ENCODE measurements at places on chromosomes 5 and 9.

- peak; percentile 14 for DNase-seq
Observed at GRCh38 chr5:62082370-62082801, 223.6 kb upstream of the KIF2A start.

DNA sequence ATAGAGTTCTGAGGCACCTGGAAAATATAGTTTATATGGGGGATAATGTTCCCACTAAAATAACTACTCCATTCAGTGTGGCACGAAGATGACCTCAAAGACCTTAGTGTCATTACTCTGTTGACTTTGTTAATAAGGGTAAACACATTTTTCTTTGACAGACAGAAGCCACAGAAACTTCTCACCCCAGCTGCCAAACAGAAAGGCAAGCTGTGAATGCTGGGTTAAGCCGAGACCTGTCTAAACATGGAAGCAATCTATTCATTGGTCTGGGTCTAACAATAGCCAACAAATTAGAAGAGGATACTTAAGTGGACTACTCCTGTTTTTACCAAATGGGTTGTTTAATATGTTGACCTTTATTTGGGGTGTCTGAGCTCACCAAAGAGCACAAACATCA lies 171.4 kb downstream of the TLE1 start:
- no peak for DNase-seq

- DNase-seq: no peak
Observed at GRCh38 chr5:150120617-150121447, 34.5 kb upstream of the CSF1R start.

GRCh38 chr5:34580983-34581382 lies 75.1 kb upstream of the RAI14 start:
- no peak for DNase-seq

DNA sequence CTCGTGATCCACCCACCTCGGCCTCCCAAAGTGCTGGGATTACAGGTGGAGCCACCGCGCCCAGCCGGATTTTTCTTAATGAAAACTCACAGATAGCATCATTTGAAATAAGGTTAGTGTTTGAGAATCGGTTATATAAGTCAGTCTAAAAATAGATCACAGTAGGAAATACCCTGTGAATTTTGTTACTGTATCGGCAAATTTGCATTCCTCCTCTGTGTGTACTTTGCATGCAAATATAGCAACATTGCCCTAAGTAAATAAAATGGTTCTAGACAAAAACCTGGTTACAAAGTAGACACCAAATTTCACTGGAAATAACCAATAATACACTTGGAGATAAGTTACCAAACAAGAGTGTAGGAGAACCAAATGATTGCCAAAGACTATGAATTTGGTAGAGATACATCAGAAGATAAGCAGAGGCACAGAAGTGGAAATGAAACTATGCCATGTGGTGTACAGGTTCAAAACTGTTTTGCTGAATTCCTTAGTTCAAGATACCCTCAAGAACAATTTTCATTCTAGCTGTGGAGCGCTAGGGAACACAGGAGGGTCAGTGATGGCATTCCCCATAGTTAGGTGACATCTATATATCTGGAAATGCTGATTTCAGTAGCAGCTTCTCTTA lies 58.1 kb downstream of the ICE1 start:
- no peak for DNase-seq

GRCh38 chr5:65771266-65771665 lies 49.3 kb downstream of the NLN start:
- no peak for DNase-seq

DNA sequence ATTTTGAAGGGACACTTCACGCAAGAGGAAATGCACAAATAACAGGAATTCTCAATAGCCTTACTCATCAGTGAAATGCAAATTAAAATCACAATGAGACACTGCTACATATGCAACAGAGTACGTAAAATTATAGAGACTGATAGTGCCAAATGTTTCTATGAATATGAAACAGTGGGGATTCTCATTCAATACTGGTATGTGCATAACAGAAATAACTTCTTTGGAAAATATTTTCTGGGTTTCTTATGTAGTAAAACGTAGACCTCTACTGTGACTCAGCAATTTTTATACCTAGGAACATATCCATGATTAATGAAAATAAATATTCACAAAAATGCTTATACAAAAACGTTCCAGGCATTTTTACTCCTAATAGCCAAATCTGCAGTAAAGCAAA lies 1625.2 kb downstream of the MAT2B start:
- no peak for DNase-seq

Data from amniotic stem cell (primary cell).